Pons (tissue), 1 donor: ENCODE measurements at places on chromosomes 1 and 21.

DNA sequence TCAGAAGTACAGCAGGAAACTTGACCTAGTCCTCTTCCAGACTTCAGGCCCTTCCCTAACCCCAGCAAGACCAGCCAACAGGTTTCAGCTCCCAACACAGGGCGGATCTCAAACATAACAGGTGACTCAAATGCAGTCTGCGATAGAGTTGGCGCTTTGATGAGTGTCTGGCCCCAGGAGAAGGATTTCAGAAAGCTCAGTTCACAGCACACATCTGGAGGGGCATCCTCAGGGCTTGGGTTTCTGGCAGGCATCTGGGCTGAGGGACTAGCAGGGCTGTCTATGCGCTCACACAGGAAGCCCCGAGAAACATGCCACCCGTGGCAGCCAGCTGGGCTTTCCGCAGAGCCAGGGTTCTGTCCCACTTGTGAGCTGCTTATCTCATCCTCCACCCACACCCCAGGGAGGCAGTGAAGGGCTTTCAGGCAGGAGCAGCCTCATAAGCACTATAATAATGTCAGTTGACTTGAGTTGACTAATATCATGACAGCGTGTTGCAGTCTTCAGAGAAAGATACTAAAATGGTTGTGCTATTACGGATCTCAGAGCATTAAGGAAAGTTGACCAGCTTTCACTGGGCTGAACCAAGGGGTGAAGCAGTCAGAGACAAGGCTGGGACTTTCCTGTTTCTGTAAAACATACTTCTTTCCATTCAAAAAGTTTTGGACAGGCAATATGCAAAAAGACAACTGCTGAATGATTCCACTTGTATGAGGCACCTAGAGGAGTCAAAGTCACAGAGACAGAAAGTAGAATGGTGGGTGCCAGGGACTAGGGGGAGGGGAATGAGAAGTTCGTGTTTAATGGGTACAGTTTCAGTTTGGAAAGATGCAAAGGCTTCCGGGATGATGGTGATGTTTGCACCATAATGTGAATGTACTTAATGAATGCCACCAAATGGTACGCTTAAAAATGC lies 233.0 kb upstream of the IRF2BP2 start:
- no peak for DNase-seq

DNA sequence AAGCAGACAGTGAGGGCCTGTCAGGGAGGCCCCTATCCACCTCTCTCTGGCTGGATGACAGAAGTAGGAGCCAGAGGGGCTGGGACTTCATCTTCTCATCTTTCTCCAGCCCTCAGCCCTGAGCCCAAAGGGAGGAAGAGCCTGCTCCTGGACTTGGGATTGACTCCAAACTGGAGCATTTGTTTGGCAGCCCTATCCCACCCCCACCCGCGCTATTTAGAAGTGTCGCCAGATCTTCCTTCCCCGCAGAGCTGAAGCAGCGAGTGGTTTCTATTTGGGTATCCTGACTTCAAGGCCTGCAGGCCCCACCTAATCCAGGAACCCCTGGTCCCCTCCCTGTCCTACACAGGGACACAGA lies 9.6 kb downstream of the NES start:
- no peak for DNase-seq

- DNase-seq = no peak
Observed at GRCh38 chr1:30655672-30656071, 67.7 kb downstream of the MATN1 start.

GRCh38 chr1:180232521-180233043 lies 2.5 kb downstream of the LHX4 start:
- DNase-seq = no peak

DNA sequence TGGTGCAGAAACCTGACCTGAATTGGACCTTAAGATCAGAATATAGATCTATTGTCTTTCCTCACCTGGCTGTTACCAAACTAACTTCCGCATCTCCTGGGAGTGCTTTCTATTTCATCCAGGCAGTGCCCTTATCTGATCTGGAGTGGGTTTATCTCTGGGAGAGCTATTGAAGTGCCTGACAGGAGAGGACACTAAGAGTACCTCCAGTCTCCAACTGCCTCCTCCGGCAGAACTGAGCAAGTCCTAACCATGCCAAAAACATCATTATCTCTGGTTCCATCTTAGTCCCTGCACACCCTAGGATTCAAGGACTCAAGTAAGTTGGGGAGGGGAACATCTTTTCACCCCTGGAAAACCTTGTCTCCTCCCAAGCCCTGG lies 12.4 kb upstream of the KCNJ15 start:
- no peak for DNase-seq

GRCh38 chr21:16993416-16994038 lies 519.3 kb upstream of the CXADR start:
- no peak for DNase-seq

GRCh38 chr21:45634511-45635183 lies 8.9 kb upstream of the PCBP3 start:
- no peak for DNase-seq

- DNase-seq = peak; percentile 43
Observed at GRCh38 chr1:34060901-34061415, 104.1 kb downstream of the CSMD2 start.

GRCh38 chr1:100683448-100684349 lies 35.8 kb upstream of the VCAM1 start:
- DNase-seq = no peak

GRCh38 chr1:206631085-206631509 lies 4.2 kb upstream of the DYRK3 start:
- peak; percentile 50 for DNase-seq

GRCh38 chr1:70143048-70143659 lies 62.2 kb downstream of the LRRC40 start:
- DNase-seq = no peak

DNA sequence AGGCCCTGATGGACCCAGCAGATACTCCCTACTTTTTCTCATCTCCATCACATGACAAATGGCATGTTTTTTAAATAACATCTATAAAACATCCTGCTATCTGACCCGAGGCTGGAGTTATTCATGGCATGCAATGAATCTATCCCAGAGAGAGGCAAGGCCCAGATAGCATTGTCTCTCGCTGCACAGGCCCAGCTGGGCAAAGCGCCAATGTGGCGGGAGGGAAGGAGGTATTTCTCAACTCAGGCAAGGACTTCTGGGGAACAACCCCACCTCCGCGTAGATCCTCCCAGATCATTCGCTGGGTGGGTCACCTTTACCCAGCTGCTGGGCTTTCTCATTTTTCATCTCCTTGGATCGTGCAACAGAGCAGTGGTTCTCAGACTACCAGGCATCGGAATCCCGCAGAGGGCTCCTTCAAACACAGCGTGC lies 59.8 kb downstream of the ERG start:
- no peak for DNase-seq

GRCh38 chr1:59505596-59506028 lies 208.7 kb downstream of the FGGY start:
- DNase-seq = no peak

GRCh38 chr1:4083231-4084047 lies 183.4 kb upstream of the C1orf174 start:
- DNase-seq = no peak

GRCh38 chr1:43199093-43199726 lies 27.1 kb downstream of the CFAP57 start:
- no peak for DNase-seq

GRCh38 chr1:200988693-200989092 lies 34.8 kb downstream of the KIF21B start:
- DNase-seq = no peak

GRCh38 chr1:220882061-220882891 lies 3.0 kb downstream of the HLX start:
- DNase-seq = peak; percentile 62

DNA sequence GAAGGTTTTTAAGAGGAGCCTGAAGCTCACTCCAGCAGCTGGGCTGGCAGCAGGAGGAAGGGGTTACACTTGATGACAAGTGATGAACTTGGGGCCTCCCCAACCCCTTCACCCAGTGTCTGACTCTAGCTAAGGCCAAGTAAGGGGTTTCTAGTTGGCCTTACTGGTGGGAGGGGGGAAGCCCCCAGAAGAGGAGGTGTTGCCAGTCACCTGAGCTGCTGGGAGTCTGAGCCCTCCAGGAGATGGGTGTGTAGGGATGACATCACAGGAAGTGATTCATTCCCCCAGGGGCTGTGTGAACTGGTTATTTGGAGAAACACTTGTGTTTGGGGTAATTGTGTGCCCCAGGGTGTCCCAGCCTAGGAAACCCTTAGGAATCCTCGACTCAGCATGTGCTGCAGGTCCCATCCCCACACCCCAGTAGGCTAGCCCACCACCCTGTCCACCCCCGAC lies 3.1 kb downstream of the PADI1 start:
- DNase-seq = peak; percentile 4

GRCh38 chr1:226558036-226558650 lies 9.6 kb downstream of the STUM start:
- DNase-seq = no peak

DNA sequence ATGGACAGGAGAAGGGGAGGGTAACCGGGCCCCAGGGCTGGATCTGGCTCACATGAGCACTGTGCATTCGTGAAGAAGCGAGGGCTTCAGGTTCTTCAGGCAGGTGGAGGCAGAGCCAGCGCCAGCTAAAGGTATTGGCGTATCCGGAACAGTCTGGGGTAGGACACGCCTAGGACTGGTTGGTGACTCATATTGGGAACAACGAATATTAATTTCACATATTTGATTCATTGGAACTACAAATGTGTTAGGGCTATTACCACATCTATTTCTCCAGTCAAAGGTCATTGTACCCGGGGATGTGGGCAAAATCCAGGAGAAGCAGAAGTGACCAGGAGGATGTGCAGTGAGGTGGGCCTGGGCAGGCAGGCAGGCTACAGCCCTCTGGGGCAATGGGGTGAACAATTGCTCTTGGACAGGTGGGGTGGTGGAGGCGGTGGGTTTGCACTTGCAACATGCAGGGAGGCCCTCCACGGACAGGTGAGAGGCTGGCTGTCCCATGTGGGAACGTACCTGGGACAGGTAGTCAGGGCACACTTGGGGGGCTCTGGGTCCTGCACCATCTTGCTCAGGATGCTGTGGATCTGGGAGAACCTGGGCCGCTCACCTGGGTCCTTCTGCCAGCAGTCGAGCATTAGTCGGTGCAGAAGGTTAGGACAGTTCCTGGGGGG lies 26.7 kb downstream of the CDCA8 start:
- no peak for DNase-seq

DNA sequence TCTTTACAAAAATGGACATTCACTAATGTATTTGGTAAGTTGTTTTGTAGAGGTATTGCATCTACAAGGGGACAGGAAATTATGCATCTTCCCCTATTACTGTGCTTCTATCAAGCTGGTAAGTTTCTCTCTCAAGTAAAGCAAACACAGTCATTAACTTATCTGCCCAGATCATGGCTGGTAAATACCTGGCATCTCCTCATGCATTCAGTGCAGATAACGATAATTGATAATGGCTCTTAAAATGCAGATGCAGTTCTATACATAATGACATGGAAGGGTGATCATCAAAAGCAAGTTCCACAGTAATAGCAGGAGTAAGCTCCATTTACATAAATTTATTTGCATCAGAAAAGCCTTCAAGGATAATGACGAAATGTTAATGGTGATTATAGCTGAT lies 122.4 kb downstream of the SIPA1L2 start:
- no peak for DNase-seq

DNA sequence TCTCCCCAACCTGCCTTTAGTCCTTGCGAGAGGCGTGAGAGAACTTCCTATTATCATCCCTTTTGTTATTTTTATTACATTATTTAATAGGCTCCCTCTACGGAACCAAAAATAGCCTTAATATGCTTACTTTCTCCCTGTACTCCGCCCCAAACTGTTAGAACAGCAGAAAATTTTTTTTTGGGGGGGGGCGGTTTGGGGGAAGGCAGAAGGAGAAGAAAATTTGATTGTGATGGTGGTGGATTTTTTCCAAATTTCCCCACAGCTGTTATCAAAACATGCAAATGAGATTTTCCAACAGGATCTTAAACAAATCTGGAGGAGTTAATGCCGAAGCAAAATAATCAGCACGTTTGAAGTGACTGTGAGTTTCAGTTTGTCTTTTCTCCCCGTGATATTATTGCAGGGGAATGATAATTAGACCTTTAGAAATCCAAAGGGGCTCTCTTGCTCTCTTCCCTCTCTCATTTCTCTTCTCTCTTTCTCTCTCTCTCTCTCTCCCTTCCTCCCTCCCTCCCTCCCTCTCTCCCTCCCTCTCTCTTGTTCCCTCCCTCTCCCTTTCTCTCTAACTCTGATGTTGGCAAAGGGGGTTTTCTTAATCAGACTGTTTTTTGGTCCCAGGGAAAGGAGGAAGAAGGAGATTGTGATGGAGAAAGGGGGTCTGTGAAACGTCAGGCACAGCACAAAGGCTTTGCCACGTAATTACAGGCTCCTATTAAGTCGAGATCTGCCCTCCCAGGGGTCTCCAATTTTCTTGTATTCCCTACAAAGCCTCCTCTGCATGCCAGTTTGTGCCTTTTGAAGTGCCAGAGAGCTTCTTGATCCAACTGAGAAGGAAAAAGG lies 1.1 kb upstream of the PRRX1 start:
- peak; percentile 38 for DNase-seq

DNA sequence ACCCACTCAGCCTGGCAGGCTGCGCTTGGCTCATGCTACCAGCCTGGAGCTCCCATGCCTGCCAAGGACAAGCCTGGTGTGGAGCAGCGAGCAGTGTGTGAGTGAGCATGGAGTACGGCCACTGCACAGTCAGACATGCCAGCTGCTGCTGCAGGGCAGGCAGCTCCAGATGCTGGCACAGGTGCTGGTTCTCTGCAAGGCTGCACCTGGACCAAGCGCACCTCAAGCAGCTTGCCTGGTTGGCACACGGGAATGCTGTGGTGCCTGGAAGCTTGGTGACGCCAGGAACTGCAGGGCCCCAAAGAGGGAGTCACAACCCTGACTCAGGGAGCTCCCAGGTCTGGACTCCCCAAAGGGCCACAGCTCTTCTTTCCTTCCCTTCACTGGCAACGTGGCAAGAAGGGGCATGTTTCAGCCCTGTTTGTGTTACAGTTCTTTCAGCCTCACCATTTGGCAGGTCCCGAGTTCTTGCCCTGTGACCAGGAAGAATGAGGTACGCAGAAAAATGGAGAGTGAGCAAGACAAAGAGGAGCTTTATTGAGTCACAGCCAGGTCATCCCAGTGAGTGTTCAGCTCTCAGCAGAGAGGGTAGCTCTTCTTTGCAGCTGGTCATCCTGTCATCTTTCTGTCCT lies 26.1 kb downstream of the ACOT7 start:
- DNase-seq = no peak

DNA sequence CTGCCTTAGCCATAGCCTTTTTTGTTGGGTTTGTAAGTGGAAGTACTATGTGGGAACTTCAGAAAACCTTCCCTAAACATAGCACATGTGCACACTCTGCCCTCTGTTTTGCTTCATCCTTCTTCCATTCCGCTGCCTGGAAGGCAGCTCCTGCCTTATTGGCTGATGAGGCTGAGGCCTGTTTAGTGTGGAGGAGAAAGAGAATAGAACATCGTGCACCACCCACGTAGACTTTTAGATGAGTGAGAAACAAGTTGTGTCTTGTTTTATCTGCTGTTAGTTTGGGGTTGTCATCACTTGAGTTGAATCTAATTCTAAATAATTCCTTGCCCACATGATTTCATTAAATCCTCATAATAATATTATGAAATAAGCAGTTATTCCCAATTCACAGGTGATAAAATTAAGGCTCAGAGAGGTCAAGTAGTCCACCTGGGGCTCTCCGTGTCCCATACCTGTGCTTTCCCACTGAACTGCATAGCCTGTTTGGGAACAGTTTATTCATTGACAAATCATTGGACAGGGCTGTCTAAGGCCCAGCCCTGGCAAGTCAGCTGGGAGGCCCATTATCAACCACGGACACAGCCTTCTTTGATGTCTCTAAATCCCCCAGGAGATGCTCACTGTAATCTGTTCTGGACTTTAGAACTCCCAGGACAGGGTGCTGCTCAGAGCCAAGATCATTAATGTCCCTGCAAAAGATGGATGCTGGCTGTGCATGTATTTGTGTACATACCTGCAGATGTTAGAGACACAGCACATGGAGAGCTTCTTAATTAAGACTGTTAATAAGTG lies 93.0 kb downstream of the ABCA4 start:
- DNase-seq = no peak
